Colonic mucosa (tissue), 4 donors: ENCODE measurements at places on chromosomes 7 and 10.

DNA sequence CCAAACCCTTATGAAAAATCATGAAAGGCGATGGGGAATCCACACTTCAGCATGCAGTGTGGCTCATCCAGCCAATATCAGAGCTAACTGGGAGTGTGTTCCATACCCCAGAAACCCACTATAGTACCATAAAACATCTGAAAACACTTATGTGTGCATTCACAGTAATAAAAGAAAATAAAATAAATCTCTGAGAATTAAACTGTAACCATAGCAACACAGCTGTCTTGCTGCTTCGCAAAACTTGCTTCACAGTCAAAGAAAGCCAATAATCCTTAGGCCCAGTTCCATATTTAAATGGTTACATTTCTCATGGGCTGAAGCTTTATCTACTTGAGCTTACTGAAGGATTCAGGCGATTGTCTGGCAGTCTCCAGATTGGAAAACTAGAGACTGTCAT, 19.9 kb upstream of the POLR1F start:
- no peak overlapping the region for H3K4me3 ChIP-seq
- H3K27me3 ChIP-seq, result no peaks in the 10 kb centered on the region
- DNase-seq, result no peak
- no peaks in the 10 kb centered on the region for H3K36me3 ChIP-seq

DNA sequence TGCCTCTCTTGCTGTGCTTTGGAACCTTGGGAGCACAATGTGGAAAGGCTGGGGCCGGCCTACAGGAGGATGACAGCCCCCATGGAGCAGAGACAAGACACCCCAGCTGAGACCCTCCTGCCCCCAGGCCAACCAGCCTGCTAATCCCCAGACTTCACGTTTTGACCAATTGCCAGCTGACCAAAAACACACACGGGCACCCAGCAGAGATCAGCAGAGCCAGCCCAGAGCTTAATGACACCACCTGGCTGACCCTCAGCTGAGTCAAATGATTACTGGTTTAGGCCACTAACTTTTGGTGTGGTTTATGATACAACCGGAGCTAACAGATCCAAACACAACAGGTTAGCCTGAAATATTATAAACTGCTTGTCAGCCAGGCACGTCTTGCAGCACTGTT, 111.2 kb upstream of the KIF5B start:
- H3K4me1 ChIP-seq, result no peaks in the 10 kb centered on the region
- H3K4me3 ChIP-seq, result no peak overlapping the region
- no peak overlapping the region for H3K27ac ChIP-seq
- no peak for DNase-seq
- no peaks in the 10 kb centered on the region for H3K36me3 ChIP-seq
- no peaks in the 10 kb centered on the region for H3K27me3 ChIP-seq

DNA sequence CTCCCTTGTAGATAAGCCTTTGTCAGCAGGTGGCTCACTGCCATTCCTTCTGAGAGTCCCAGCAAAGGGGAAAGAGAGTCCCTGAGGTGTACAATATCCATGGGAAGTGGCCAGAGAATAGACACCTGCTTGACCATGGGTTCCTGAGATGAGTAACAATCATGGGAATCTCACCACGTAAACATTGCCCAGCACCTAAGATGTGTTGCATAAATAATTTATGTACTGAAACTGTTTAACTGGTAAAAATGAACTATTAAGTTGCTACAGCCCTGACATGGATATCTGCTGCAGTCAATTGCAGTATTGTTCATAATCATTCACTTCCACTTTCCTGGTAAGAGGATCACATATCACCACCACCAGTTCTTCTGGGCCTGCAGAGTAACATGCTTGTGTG, 123.8 kb upstream of the INHBA start:
- no peaks in the 10 kb centered on the region for H3K36me3 ChIP-seq
- no peak overlapping the region for H3K27ac ChIP-seq
- H3K4me3 ChIP-seq, result no peak overlapping the region
- no peaks in the 10 kb centered on the region for H3K27me3 ChIP-seq

- H3K4me3 ChIP-seq, result no peak overlapping the region
- no peak for DNase-seq
- H3K27ac ChIP-seq, result no peak overlapping the region
- H3K27me3 ChIP-seq, result no peaks in the 10 kb centered on the region
These were observed 35.5 kb downstream of the VOPP1 start for GRCh38 chr7:55536619-55537457.

DNA sequence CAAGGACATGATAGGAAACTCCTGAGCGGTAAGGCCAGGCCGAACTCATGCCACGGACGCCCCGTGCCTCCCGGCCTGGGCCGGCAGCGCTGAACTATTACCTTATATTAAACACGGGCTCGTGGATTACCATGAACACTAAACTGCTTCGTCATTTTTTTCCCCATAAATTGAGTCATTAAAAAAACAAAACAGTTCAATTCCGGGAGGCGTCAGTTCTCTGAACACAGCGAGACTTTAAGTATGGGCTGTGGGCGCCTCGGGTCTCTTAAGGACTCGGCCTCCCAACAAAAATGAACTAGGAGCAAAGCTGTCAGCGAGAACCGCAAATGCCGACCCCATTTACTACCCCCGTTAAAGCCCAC, 519 bp downstream of the PITRM1 start:
- peak overlapping the region; percentile 93 for H3K4me3 ChIP-seq
- peak overlapping the region; percentile 92 for H3K27ac ChIP-seq
- DNase-seq, result peak; percentile 31
- no peaks in the 10 kb centered on the region for H3K36me3 ChIP-seq
- H3K27me3 ChIP-seq, result no peaks in the 10 kb centered on the region

DNA sequence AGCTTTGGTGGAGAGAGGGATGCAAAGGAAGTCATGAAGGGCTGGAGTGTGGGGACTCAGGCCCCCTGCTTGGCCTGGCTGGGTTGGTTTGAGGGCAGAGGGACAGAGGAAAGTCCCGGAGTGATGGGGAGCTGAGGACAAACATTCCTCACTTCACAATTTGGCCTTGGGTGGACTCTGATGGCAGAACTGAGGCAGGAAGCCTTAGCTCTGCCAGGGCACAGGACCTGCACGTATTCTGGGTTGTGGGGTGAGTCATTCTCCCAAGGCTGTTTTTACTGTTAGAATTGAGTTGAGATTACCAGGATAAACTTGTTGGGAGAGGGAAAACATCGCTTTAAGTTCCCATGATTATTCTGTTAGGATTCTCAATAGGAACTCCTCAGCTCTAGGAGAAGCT, 2.6 kb downstream of the GOLGA7B start:
- H3K27ac ChIP-seq, result no peak overlapping the region
- peaks cover 4% of the 10 kb centered on the region for H3K27me3 ChIP-seq
- no peaks in the 10 kb centered on the region for H3K4me1 ChIP-seq
- H3K4me3 ChIP-seq, result no peak overlapping the region
- no peak for DNase-seq

- no peak overlapping the region for H3K4me3 ChIP-seq
- no peaks in the 10 kb centered on the region for H3K36me3 ChIP-seq
- no peak overlapping the region for H3K27ac ChIP-seq
- no peak for DNase-seq
These were observed 2.1 kb upstream of the SAMD9L start for GRCh38 chr7:93150200-93150835.

GRCh38 chr10:48472501-48473069, 132.3 kb downstream of the ARHGAP22 start:
- H3K4me3 ChIP-seq, result no peak overlapping the region
- H3K27ac ChIP-seq, result no peak overlapping the region
- no peaks in the 10 kb centered on the region for H3K27me3 ChIP-seq
- H3K4me1 ChIP-seq, result no peaks in the 10 kb centered on the region
- no peaks in the 10 kb centered on the region for H3K36me3 ChIP-seq
- no peak for DNase-seq

GRCh38 chr10:69073026-69073425, 14.9 kb upstream of the SRGN start:
- no peaks in the 10 kb centered on the region for H3K36me3 ChIP-seq
- no peak overlapping the region for H3K4me3 ChIP-seq
- no peaks in the 10 kb centered on the region for H3K27me3 ChIP-seq
- no peak overlapping the region for H3K27ac ChIP-seq

DNA sequence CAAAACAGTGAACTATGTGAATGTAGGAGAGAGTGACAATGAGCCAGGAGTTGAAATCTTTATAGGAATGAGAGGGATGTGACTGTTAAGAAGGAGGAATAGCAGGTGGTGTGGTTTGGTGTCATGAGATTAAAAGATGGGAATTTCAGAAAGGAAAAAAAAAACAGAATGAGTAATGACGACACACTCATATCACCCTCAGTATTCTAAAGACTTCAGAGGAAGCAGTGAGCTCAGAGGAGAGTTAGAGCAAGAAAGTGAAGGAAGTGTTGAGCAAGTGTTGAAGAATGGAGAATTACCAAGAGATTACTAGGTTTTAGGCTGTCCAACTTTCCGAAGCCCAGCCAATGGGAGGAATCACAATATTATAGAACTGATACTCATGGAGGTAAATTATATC, 220.5 kb upstream of the HGF start:
- no peaks in the 10 kb centered on the region for H3K4me1 ChIP-seq
- H3K27me3 ChIP-seq, result no peaks in the 10 kb centered on the region
- H3K4me3 ChIP-seq, result no peak overlapping the region
- H3K36me3 ChIP-seq, result no peaks in the 10 kb centered on the region
- DNase-seq, result no peak

- H3K4me1 ChIP-seq, result no peaks in the 10 kb centered on the region
- H3K27me3 ChIP-seq, result no peaks in the 10 kb centered on the region
- H3K4me3 ChIP-seq, result no peak overlapping the region
- no peak overlapping the region for H3K27ac ChIP-seq
- DNase-seq, result no peak
These were observed 258.7 kb downstream of the CCDC3 start for GRCh38 chr10:12742771-12743170.

DNA sequence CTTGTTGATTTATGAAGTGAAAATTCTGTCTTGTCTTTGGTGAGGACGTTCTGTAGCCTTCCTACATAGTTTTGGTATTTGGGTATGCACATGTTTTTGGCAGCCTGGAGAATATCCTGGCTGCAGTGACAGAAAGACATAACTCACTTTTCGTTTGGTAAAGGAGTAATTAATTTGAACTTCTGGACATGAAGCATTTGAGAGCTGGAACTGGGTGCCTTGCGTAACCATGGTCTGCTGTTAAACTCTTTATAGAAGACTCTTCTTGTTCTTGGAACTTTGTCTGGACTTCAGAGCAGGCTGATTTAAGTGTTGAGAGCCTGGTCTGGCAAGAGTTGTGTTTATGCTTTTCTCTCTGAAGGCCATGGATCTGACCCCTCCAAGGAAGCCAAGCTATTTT, 231.3 kb downstream of the LRMDA start:
- peak overlapping the region; percentile 15 for H3K27ac ChIP-seq
- no peaks in the 10 kb centered on the region for H3K4me1 ChIP-seq
- no peak overlapping the region for H3K4me3 ChIP-seq
- no peaks in the 10 kb centered on the region for H3K27me3 ChIP-seq
- H3K36me3 ChIP-seq, result no peaks in the 10 kb centered on the region

GRCh38 chr7:2985866-2986265, 57.8 kb downstream of the CARD11 start:
- no peak overlapping the region for H3K27ac ChIP-seq
- no peak overlapping the region for H3K4me3 ChIP-seq
- H3K4me1 ChIP-seq, result no peaks in the 10 kb centered on the region
- H3K36me3 ChIP-seq, result no peaks in the 10 kb centered on the region

GRCh38 chr10:101018600-101019439, 12.1 kb downstream of the PDZD7 start:
- peaks cover 5% of the 10 kb centered on the region for H3K27me3 ChIP-seq
- H3K4me3 ChIP-seq, result no peak overlapping the region
- H3K27ac ChIP-seq, result no peak overlapping the region
- peak; percentile 87 for DNase-seq
- no peaks in the 10 kb centered on the region for H3K4me1 ChIP-seq

- H3K4me1 ChIP-seq, result no peaks in the 10 kb centered on the region
- DNase-seq, result no peak
- H3K27me3 ChIP-seq, result no peaks in the 10 kb centered on the region
- no peak overlapping the region for H3K4me3 ChIP-seq
- no peak overlapping the region for H3K27ac ChIP-seq
These were observed 23.4 kb upstream of the ARID5B start for GRCh38 chr10:61877887-61878739.

- no peaks in the 10 kb centered on the region for H3K36me3 ChIP-seq
- no peak overlapping the region for H3K27ac ChIP-seq
- no peaks in the 10 kb centered on the region for H3K27me3 ChIP-seq
- no peak overlapping the region for H3K4me3 ChIP-seq
- no peaks in the 10 kb centered on the region for H3K4me1 ChIP-seq
These were observed 123.2 kb downstream of the ANK3 start for GRCh38 chr10:60266513-60266912.

- H3K27me3 ChIP-seq, result no peaks in the 10 kb centered on the region
- no peaks in the 10 kb centered on the region for H3K4me1 ChIP-seq
- H3K4me3 ChIP-seq, result peak overlapping the region; percentile 49
- H3K36me3 ChIP-seq, result no peaks in the 10 kb centered on the region
- no peak for DNase-seq
These were observed 452 bp upstream of the TMEM140 start for GRCh38 chr7:135147341-135147898.

DNA sequence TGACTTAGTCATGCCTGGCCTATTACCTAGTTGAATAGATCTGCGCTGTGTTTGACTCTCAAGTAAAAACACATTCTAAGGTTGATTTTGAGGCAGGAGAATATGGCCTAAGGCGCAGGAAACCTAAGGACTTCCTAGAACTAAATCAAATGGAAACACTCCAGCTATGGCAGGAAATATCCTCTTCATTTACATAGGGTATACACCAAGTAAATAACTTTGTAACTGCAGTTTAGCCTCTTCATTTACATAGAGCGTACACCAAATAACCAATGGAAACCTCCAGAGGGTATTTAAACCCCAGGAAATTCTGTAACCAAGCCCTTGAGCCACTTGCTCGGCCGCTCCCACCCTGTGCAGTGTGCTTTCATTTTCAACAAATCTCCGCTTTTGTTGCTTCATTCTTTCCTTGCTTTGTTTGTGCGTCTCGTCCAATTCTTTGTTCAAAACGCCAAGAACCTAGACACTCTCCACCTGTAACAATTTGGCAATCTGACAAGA, 35.6 kb upstream of the XRCC2 start:
- no peak overlapping the region for H3K4me3 ChIP-seq
- H3K36me3 ChIP-seq, result no peaks in the 10 kb centered on the region
- H3K4me1 ChIP-seq, result no peaks in the 10 kb centered on the region
- no peak for DNase-seq

- no peaks in the 10 kb centered on the region for H3K36me3 ChIP-seq
- DNase-seq, result no peak
- H3K4me1 ChIP-seq, result no peaks in the 10 kb centered on the region
- no peak overlapping the region for H3K4me3 ChIP-seq
These were observed 66.1 kb upstream of the AOAH start for GRCh38 chr7:36790311-36790787.
